NCI-H187 treated with DMSO at 0.1 percent for 48 hours (cell line): ENCODE measurements at places on chromosomes 7 and 10.

DNA sequence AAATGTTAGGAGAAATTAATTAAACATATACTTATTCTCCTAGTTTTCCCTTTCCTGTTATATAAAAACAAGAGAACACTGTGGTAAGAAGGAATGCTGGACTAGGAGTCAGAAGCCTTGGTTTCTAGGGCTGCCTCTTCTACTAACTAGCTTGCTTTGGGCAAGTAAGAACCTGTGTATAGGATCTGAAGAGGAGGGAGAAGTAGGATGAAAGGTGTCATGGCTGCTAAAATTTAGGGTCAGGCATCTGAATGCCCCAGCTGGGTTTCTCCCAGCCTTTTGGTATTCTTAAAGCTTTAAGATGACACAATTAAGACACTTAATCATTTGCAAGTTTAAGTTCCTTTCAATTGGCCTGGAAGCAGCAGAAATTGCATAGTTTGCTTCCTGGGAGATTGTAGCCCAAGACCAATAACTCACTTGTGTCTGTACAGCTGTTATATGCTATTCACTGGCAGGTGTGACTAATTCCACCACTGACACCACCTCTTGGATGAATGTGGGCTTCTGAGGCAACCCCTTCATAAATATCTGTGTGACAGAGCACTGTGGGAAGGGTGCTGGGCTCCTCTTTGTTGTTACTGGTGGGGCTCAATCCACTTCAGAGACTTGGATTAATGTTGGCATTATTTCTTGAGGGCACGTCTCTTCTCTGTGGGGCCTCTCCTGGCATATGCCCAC lies 137.2 kb downstream of the LRMDA start:
- no peak for DNase-seq

- no peak for DNase-seq
These were observed 400.0 kb upstream of the CELF2 start for GRCh38 chr10:10617686-10618085.

DNA sequence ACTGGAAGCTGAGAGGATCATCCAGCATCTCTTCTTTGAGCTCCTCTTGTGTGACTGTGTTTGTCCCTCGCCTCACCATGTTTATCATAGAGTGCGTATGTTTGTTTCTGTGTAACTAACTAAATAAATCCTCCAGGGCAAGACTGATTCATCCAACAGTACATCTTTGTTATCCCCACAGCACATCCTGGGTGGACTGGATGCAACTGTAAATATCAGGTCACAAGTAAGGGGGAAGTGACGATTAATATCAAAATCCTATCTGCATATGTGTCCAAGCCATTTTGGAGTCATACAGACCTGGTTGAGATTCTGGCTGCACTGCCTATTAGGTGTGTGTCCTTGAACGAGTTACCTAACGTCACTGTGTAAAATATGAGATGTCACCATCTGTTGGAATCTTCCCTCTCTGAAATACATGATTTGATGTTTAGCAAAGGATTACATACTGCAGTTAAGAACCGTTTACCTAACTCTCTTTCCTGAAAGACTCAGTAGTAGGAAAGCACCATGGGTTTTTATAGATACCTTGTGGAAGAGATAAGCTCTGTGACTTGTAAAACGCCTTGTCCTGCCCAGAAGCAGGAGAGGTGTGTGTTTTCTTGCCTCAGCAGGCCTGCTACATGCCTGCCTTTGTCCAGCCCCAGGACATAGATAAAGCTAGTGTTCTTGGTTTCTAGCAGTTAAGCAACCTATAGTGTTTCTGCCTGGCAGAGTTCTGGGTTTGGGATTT lies 25.8 kb downstream of the WBP1L start:
- no peak for DNase-seq

DNA sequence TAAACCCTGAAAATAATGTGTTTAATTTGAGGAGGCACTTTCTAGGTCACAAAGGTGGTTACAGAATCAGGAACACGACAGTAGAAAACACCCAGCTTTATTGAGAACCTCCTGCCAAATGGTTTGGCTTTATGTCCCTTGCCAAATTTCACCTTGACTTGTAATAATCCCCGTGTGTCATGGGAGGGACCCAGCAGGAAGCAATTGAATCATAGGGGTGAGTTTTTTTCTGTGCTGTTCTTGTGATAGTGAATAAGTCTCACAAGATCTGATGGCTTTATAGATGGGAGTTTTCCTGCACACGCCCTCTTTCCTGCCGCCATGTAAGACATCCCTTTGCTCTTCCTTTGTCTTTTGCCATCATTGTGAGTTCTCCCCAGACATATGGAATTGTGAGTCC lies 193.8 kb upstream of the KLF6 start:
- DNase-seq, result no peak

DNA sequence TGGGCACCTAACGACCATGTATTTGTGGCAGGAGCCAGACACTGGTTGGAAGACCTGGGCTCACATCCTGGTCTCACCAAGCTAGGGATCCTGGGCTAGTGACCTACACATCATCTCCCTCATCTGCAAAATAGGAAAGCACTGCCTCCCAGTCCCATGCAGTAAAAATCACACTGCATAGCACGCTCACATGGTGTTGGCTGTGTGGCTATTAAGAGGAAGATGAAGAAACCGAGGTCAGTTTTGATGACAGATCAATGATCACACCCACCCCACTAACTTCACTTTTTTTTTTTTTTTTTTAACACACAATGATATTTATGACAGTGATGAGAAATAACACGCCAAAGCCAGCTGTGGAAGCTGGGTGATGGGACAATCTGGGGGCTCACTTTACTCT lies 146.5 kb downstream of the RNF216 start:
- DNase-seq, result no peak

GRCh38 chr7:100582041-100582579 lies 3.8 kb downstream of the LRCH4 start:
- DNase-seq, result no peak

GRCh38 chr10:81570349-81570748 lies 304.6 kb upstream of the NRG3 start:
- DNase-seq, result no peak

GRCh38 chr7:40232242-40232893 lies 97.6 kb downstream of the SUGCT start:
- DNase-seq, result no peak

DNA sequence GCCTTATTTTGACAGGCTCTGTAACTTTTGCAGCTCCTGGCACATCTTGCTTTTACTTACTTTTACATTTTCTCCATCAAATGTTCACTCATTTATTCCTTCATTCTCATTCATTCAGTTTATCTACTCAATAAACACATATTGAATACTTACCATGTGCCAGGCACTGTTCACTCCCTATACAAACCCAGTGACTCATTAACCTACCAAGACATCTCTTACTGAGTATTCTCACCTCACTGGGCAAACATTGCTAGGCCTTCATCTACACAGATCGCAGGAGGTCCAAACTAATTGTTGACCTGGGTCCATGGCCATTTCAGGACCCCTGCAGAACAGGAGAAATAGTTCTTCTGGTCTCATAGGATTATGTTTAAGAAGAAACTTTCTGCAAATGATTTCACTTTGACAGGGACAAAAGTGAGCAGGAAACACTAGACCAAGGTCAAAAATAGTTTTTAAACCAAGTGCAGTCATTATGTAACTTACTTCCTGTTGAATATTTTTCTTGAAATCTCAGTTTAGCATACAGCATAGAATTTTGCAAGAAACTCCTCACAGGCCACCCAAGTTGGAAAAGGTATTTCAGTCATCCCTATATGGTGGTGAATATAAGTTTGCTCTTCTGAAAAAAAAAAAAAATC lies 17.6 kb downstream of the SLC26A4 start:
- no peak for DNase-seq

GRCh38 chr7:34155220-34155908 lies 250.0 kb downstream of the BMPER start:
- DNase-seq, result no peak

DNA sequence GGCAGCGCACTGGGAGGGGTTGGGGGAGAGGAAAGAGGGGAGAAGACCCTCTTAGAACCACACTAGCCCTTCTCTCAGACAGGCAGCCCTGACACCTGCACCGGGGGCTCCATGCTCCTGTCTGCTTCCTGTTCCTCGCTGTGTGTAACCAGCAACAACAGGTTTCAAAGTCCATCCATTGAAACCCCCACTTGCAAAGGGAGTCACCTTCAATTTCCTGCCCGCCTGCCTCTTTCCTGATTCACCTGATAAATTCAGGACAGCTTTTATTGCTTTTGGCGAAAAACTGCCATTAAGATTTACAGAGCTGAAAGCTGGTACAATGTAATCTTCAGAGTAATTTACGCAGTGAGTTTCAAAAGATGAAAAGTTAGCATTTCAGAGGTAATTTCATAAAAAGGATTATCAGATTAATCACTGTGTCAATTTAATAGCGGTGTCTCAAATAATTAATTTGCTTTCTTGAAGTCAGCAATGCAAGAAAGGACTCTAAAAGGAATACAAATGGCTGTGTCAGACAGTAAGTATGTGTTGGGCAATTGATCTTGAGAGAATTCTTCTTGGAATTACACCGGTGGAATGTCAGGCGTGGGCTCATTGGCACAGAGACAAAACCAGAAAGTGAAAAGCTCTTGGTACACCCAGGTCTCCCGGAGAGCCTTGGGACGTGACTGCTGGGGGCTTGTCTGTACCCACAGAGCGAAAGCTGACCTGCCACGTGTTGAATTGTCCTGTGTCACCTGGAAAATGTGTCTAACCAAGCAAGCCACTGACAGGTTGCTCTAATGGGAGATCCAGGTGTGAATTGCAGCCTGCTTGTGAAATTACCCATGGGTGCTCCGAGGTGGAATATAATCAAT lies 60.7 kb downstream of the TMEM209 start:
- no peak for DNase-seq

- DNase-seq, result no peak
These were observed 31.0 kb upstream of the ETV1 start for GRCh38 chr7:14020339-14020900.

DNA sequence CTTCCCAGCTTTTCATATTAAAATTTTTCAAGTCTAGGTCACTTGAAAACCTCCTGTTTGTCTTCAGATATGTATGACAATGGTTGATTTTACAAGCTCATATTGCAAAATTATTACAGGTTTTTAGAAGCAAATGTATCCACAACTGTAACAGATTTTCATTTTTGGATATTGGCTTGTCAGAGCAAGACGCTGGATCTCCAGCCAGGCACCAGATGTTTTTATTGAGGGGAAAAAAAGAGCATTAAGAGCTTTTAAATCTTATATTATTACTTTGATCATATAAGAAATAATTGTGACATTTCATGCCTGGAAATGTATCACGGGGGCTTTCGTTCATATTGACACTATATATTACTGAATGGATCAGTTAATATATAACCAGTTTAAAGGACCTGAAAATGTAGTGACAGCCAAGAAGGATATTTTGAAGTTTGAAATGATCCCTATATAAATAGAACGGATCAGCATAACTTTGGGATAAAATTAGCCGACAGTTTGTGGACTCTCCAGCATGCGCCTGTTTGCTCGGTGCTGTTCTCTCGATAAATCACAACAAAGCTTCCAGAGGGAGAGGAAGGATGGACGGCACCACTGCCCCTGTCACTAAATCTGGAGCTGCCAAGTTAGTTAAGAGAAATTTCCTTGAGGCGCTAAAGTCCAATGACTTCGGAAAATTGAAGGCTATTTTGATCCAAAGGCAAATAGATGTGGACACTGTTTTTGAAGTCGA lies at the start of gene ASB4:
Gene ASB4, plus strand, starts transcription at position 553 of the 733 bp plus-strand sequence. Its CDS starts 29 bp downstream, at position 582.
- no peak for DNase-seq

GRCh38 chr7:133822001-133822641 lies 305.0 kb upstream of the LRGUK start:
- DNase-seq, result no peak

DNA sequence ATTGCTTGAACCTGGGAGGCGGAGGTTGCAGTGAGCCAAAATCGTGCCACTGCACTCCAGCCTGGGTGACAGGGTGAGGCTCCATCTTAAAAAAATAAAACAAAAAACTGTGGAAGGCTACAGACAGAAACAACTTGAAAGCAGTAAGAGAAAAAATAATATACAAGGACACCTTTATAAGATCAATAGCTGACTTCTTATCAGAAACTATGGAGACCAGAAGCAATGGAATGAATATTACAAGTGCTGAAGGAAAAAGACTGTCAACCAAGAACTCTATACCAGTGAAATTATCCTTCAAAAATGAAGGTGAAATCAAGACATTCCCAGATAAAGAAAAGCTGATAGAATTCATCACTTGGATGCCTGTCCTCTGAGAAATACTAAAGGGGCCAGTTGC lies 49.0 kb downstream of the RBAK start:
- DNase-seq, result no peak

DNA sequence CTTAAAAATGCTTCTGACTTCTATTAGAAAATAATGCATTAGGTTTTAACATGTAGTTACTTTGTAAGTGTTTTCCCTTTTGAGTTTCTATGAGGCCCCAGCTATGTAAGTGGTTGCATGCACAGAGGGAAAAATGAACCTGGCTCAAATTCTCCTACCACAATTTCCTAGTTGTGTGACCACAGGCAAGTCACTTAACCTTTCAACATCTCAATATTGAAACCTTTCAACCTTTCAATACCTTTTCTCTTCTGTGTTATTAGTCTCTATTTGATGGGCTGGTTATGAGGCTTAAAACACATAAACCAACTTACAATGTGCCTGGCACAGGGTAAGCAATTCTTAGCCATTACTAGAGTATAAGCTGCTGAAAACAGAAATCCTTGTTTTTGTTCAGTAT lies 203.0 kb downstream of the KCND2 start:
- no peak for DNase-seq

DNA sequence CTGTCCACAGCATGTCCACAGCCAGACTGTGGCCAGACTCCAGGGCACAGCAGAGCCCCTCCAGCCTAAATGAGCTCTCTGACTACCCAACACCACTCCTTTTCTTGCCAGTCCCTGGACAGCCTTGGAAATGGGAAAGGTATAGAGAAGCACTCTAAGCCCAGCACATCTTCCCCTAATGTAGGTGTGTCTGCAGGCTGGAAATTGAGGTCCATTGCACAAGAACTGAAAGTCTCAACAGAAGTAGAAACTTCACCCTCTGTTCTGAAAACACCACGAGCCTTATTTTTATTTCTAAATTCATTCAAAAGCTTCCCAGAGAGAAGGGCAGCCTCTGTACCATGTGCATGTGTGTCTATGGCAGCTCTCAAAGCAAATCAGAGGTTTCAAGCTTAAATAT lies 3.7 kb upstream of the KCNMA1 start:
- no peak for DNase-seq

GRCh38 chr7:149821191-149822148 lies 16.7 kb upstream of the ZNF862 start:
- no peak for DNase-seq
